ENCODE measurements at places on chromosomes 11 and 22.

GRCh38 chr11:84947970-84948580 is 679.1 kb downstream of the DLG2 start:
- no peak for DNase-seq

- no peak for DNase-seq
These were observed 6.2 kb upstream of the APLP2 start for GRCh38 chr11:130063451-130063850.

GRCh38 chr22:28983190-28983589 is 78.4 kb downstream of the C22orf31 start:
- no peak for DNase-seq

DNA sequence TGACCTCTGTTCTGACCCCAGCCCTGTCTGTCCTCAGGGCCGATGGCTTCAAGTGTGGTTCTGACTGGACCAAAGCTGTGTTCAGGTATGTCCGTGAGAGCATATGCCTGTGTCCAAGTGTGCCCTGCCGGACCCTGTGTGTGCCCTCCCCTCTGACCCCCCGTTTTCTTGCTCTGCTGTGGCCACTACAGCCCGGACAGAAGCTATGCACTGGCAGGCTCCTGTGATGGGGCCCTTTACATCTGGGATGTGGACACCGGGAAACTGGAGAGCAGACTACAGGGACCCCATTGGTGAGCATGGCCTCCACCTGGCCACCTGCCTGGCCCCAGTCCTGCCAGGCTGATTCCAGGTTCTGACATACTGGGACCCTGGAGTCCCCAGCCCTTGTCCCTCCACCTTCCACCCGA is 14.5 kb downstream of the ATG16L2 start:
- DNase-seq: no peak

DNA sequence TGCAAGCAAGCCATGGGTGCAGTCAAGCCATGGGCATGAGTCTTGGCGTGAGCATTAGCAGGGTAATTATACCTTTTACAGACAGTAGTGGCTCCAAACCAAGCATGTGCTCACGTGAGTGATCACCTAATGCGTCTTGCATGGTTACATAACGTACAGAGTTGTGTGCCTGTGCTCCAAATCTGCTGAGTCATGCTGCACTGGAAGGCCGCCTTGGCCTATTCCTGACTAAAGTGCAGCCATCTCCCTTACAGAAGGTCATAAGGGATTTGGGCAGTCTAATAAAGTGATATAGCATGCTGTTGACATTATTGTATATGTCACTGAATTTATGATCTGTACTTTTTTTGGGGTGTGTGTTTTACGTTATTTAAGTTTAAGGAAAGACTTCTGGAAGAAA is 102.4 kb downstream of the ARHGAP42 start:
- DNase-seq: no peak

DNA sequence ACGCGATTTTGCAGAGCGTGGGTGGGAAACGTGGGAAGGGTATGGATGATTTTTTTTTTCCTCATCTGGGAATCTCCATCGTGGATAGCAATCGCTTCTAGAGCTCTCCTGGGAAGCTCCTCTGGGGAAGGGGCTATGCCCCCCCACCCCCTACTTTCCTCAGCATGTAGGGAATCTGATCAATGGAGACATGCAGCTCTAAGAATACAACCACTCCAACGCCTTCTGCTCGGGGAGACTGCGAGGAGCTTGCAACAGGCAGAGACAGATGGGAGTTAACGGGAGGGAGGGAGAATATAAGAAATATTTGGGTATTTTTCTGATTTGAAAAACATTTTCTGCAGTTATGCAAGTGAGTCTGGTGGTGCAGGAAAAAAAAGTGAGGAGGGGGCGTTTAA is 104.6 kb upstream of the HSD17B12 start:
- DNase-seq: no peak

Data from CD4-positive, alpha-beta T cell treated with Interleukin-12 subunit alpha and Interleukin-12 subunit beta, for 1 hour (primary cell).